NCI-H446 (cell line): ENCODE measurements at places on chromosomes 2 and 18.

DNA sequence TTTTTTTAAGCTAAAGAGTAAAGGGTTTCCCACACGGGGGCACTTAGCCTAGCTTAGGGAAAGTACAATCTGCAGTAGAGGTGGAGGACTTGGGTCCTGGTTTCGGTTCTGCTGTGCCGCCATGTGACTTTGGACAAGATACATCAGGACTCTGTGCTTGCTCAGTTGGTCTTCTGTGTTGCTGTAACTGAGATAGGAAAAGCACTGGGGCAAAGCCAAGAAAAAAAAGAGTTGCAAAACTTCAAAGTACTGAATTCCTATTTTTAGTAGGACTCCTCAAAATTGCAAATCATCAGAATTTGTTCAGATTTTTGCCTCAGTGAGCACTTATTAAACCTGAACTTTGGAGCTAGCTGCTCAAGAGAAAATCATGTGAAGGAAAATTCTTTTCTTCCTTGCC is 96.3 kb upstream of the STON1 start:
- no peak for DNase-seq

DNA sequence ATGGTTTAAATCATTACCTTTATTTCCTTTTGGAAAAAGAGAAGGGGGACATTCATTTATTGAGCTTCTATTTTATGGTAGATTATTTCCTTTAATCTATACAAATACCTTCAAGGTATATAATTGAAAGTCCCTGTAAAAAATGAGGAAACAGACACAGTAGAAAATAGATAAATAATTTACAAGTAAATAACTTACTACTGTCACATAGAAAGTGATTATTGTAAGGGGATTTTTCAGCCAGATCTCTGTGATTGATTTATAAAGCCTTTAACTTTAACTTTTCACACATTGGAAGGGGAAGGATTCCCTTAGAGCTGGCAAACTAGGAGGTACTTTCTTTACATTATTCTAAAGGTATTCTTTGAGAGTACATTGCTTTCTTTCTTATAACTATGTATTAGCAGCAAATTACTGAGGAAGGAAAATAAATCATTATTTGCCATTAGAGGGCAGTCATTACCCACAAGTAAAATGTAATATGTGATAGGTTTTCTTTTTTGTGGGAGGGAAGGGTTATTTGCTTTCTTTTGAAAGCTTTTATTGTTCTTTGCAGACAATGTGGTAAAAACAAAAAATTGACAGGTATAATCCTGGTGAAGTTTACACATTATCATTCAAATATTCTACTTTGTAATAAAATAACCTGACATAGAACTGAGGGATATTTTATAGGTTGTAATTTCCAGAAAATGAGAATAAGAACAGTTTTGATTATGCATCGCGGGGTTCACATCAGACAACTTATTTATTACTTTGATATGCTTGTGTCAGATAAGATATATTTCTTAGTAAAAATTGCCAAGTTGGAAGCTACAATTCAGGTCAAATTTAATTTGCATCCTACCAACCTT is 24.8 kb upstream of the RPE start:
- no peak for DNase-seq

- DNase-seq = no peak
Measured at GRCh38 chr2:75844651-75845050, 133.9 kb upstream of the GCFC2 start.

DNA sequence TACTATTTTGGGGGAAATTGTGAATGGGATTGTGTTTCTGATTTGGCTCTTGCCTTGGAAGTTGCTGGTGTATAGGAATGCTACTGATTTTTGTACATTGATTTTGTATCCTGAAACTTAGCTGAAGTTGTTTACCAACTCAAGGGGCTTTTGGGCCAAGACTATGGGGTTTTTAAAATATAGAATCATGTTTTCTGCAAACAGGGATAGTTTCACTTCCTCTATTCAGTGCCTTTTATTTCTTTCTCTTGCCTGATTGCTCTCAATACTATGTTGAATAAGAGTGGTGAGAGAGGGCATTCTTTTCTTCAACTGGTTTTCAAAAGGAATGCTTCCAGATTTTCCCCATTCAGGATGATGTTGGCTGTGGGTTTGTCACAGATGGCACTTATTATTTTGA is 1383.8 kb upstream of the ACVR2A start:
- no peak for DNase-seq

- peak; percentile 72 for DNase-seq
Measured at GRCh38 chr2:213152065-213152794, 818 bp upstream of the IKZF2 start.

- DNase-seq = no peak
Measured at GRCh38 chr2:74715880-74716279, 61.8 kb downstream of the SEMA4F start.

DNA sequence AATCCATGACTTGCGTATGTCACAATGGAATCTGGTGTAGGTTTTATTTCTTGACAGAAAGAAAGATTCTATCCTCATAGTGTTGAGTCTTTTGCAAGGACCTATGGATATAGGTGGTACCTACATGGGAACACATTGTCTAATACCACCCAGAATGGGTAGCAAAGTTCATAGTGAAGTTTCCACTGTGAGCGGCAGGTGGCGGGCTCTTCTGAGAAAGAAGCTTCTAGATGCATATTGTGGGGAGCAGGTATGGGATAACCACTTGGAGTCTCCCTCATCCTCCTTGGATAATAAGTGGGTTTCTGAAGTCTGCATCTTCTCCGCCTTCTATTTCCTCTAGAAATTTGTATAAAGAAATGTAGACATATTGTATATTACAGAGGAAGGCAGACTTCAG is 44.9 kb downstream of the LINC00305 start:
- DNase-seq = no peak
